ENCODE measurements at places on chromosomes 7 and 10.

DNA sequence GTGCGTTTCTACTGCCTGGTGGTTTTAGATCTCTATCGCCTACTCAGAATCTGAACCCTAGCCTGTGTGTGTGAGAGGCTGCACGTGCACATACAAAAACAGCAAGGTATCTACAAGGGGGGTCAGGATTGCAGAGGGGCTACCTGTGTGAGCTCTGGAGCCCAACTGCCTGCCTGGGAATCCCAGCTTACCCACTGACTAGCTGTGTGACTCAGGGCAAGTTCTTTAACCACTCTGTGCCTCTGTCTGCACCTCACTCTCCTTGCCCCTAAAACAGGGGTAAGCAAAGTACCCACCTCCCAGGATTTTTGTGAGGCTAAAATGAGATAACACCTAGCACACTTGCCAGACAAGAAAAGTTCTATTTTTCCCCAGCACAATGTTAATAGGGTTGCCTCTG lies 32.5 kb downstream of the DLG5 start:
- no peak for DNase-seq

DNA sequence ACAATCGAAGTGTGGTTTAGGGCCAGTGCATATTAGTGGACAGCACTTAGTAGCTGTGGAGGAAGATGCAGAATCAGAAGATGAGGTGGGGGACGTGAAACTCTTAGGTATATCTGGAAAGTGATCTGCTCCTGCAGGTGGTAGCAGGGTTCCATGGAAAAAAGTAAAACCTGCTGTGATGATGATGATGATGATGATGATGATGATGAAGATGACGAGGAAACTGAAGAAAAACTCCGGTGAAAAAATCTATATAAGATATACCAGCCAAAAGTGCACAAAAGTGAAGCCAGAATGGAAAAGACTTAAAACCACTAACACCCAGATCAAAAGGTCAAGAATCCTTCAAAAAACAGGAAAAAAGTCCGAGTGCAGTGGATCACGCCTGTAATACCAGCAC lies 40.0 kb downstream of the LSMEM1 start:
- DNase-seq, result no peak

GRCh38 chr7:99123571-99124033 lies 20.3 kb downstream of the SMURF1 start:
- DNase-seq, result no peak

- DNase-seq, result no peak
Measured at GRCh38 chr7:117231047-117231359, 91.9 kb downstream of the WNT2 start.

DNA sequence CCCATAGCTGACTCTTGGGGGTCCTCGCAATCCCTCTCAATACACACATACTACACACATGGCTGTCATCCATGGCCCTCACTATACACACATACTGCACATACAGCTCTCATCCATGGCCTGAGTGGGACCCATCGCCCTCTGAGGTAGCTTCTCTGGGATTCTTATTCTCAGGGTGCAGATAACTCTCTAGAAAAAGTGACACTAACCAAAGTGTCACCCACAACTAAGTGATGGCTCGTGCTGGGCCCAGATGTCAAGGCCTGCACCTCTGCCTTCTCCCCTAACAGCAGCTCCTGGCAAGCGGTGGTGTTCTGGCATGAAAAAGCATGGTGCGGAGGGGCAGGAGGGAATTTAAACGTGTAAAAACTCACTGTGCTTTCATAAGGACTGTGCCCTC lies 62.7 kb upstream of the ZPBP start:
- no peak for DNase-seq

GRCh38 chr10:14142606-14143250 lies 188.0 kb downstream of the FRMD4A start:
- DNase-seq, result no peak

- peak; percentile 37 for DNase-seq
Measured at GRCh38 chr10:110081911-110082310, 74.1 kb downstream of the ADD3 start.

DNA sequence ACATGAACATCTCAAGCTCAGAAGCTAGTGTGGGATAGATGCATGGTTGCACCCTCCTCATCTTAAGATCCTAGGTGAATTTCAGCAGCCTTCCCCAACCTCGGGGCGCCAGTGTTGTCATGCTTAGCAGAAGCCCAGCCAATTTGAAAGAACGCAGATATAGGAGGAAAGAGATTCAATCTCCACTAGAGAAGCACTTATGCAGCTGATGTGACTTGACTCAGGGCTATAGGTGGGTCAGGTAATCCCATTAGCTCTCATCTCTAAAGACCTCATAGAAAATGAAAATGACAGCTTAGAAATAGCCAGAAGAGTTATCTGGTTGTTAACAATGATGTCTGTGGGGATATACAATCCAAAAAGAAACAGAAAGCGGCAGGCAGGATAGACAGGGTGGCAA lies 310.5 kb downstream of the GPAM start:
- DNase-seq, result no peak

GRCh38 chr7:33107136-33108066 lies 1.8 kb downstream of the RP9 start:
- DNase-seq, result no peak
